ENCODE measurements at places on chromosomes 1 and 21. TPM values are rescaled to one million over a fixed set of nuclear protein-coding genes. Genes with fewer than 3 reads are reported as not detected.

The TBX15 gene
- polyA plus RNA-seq: 2.1 TPM

The OR2AJ1 gene
- polyA plus RNA-seq: not detected

The TFF2 gene
- not detected for polyA plus RNA-seq

The TCEA3 gene
- polyA plus RNA-seq: 0.80 TPM

The SHISA4 gene
- polyA plus RNA-seq: 0.81 TPM

The TMEM201 gene
- 14.7 TPM for polyA plus RNA-seq

The MIXL1 gene
- not detected for polyA plus RNA-seq

The SPRR2A gene
- polyA plus RNA-seq: not detected

The ATP13A2 gene
- polyA plus RNA-seq: 26.3 TPM

The NBPF11 gene
- polyA plus RNA-seq: 10.1 TPM

The ZRANB2 gene
- 157 TPM for polyA plus RNA-seq

The RNF186 gene
- polyA plus RNA-seq: not detected

The MIB2 gene
- polyA plus RNA-seq: 12.0 TPM

The SLC1A7 gene
- polyA plus RNA-seq: not detected

The SELL gene
- polyA plus RNA-seq: not detected

The SLC30A2 gene
- polyA plus RNA-seq: 0.03 TPM

The MAP1LC3C gene
- polyA plus RNA-seq: not detected

The FHAD1 gene
- polyA plus RNA-seq: 1.9 TPM

The CD1C gene
- polyA plus RNA-seq: not detected

The CRP gene
- polyA plus RNA-seq: not detected

The SPATA21 gene
- 0.36 TPM for polyA plus RNA-seq

The DNAJC28 gene
- 2.5 TPM for polyA plus RNA-seq

The PLA2G4A gene
- polyA plus RNA-seq: not detected

The CLCA1 gene
- polyA plus RNA-seq: not detected

The GNG4 gene
- polyA plus RNA-seq: not detected

The DIPK1A gene
- 0.91 TPM for polyA plus RNA-seq

The CFHR5 gene
- polyA plus RNA-seq: not detected

The SPRR1B gene
- polyA plus RNA-seq: not detected

The CD1B gene
- polyA plus RNA-seq: not detected

The NFASC gene
- not detected for polyA plus RNA-seq

The PCBP3 gene
- polyA plus RNA-seq: not detected

The THEMIS2 gene
- polyA plus RNA-seq: 12.8 TPM

All from K562 (cell line).